ENCODE measurements at places on chromosomes 2 and 18. TPM values are rescaled to one million over a fixed set of nuclear protein-coding genes. Genes with fewer than 3 reads are reported as not detected.

DNA sequence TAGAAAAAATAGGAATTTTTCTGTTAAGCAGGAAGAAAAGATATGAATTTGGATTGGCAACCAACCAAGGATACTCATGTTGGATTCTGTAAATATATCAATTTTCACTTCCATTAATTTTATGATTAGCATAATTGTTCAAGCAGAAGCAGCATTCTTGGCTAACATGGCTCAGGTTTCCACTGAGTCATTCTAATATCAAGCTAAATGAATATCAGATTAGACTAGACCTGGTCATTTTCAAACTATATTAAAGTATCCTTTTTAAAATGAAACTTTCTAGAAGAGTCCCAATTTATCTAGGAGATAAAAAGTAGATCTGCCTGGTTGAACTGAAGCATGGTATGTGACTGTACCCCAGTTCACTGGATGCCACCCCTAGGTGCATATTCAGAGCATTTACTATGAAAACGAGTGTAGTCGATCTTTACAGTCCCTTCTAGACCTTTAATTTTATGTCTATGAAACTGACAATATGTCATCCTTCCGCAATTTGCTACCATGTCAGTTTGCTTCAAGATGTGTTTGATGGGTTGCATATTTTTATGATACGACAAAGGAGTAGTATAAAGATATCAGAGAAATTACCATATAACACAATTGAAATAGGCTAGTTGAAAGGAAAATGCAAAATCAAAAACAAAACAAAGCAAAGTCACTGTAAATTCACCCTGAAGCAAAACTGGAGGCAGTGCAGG, 704.9 kb downstream of the ERBB4 start:
- DNase-seq = no peak

The CHST10 gene
- polyA plus RNA-seq = 4.4 TPM

The CAPN14 gene
- polyA plus RNA-seq = 0.12 TPM

The IL36G gene
- polyA plus RNA-seq = 0.43 TPM

GRCh38 chr2:10960606-10961489, 49.1 kb downstream of the KCNF1 start:
- DNase-seq = no peak

DNA sequence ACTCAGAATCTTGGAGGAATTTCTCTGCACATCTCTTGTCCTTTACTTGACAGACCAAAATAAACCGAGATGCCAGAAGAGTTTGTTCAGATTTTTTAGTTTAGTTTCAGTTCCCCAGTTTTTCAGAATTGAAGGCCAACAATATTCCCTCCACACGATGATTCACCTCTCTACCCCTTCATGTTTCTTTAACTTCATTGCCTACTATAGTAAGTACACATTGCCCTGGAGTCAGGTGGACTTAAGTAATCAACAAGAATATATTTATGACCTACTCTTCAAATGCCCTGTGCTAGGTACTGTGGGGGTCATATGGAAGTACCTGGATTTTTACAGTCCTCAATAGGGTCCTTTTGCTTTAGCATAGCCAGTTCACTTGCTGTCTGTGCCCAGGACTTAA, 79.6 kb upstream of the CTLA4 start:
- DNase-seq = no peak

The ANKRD30BL gene
- polyA plus RNA-seq = not detected

The SERPINB8 gene
- 25.3 TPM for polyA plus RNA-seq

- no peak for DNase-seq
Observed at GRCh38 chr2:197255543-197255942, 55.0 kb downstream of the ANKRD44 start.

The PJVK gene
- polyA plus RNA-seq = 1.3 TPM

DNA sequence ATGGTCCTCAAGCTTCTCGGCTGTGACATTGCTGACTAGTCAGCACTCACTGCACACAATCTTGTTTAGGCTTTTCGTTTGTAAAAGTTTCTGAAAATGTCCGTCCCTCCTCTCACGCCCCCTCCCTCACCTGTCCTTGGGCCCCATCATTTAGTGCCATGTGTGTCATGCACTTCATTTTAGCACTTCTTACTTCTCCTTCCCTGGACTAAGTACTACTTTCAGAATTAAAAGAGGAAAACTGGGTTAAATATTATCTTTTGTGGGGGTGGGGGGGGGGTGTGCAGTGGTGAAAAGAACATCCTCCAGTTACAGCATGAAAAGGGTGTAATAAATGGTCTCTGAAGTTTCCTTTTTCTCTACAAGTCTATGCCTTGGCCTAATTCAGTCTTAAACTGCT, 182.0 kb upstream of the SP5 start:
- no peak for DNase-seq

GRCh38 chr2:60602828-60603532, 49.5 kb upstream of the BCL11A start:
- DNase-seq = no peak

DNA sequence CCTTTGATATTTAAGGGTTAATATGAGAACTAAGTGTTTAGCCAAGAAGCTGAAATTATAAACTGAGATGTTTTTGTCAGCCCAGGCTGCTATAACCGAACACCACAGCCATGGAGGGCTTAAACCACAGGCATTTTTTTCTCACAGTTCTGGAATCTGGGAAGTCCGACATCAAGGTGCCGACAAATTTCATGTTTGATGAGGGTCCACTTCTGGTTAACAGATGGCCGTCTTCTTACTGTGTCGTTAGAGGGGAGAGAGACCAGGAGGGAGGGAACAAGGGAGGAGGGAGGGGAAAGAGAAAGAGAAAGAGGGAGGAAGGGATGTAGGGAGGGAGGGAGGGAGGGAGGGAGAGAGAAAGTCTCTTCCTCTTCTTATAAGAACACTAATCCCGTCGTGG, 6.5 kb upstream of the CNDP2 start:
- no peak for DNase-seq

The UGT1A5 gene
- polyA plus RNA-seq = not detected

GRCh38 chr2:133977405-133977804, 276.5 kb upstream of the MGAT5 start:
- DNase-seq = no peak

DNA sequence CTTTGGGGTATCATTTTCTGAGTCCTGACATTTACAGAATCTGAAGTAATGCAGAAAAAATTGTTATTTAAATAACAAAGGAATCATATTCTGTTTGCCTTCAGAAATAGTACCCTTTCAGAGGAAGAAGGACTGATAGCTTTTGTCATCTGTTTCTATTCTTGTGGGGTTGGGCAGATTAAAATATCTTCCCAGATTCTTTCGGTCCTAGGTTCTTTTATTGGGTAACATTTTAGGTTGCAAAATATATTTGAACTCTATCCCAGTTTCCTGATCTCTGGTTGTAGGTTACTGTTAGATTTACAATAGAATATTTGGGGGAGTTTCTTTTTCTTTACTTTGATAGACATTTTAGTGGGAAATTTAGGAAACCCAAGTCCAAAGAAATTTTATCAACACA, 550.5 kb downstream of the SPAG16 start:
- no peak for DNase-seq

DNA sequence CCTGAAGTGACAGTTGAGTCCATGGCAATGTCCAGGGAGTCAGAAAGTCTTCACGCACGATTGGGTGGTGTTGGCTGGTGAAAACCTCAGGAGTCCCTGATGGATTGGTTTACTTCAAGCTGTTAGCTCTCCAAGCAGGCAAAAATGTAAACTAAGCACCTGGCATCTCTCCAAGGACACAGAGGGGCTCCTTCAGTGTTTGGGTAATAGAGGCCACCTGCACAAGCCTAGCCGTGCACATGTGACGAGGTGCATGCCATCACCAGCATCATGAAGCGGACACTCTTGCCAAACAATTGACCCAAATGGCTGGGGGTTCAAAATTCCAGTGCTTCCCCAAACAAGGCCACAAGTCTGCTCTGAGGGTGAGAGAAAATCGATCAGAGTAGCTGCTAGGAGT, 104.7 kb upstream of the CD302 start:
- DNase-seq = no peak

DNA sequence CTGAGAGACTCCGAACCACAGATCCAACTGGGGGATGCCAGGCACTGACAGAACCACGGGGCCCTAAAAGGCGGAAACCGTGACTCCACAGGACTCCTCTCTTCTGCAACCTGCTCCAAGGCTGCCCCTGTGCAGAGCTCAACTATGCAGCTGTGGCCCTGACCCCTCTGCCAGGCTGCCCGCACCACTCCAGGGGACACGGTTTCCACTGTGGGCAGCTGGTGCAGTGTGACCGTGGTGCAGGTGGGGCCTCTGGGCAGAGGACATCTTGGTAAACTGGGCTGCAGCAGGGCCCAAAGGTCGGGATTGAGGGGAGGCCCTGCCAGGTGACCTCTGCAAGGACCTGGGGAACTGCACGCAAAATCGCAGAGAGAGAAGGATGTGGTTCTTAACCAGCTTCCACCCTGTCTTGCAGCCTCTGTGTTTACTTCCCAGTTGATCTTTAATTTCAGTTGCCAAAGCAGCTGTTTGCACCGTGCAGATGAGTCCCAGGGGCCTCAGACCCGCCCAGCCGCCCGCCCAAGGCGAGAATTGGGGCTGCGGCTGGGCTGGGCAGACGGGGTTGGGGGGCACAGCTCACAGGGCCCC, 104.6 kb upstream of the CTDP1 start:
- DNase-seq = no peak
